ENCODE measurements at places on chromosomes 3 and 15.

- DNase-seq, result no peak
Measured at GRCh38 chr3:129616713-129617112, 10.2 kb upstream of the PLXND1 start.

GRCh38 chr3:181316482-181316881, 326.9 kb upstream of the DNAJC19 start:
- no peak for DNase-seq

DNA sequence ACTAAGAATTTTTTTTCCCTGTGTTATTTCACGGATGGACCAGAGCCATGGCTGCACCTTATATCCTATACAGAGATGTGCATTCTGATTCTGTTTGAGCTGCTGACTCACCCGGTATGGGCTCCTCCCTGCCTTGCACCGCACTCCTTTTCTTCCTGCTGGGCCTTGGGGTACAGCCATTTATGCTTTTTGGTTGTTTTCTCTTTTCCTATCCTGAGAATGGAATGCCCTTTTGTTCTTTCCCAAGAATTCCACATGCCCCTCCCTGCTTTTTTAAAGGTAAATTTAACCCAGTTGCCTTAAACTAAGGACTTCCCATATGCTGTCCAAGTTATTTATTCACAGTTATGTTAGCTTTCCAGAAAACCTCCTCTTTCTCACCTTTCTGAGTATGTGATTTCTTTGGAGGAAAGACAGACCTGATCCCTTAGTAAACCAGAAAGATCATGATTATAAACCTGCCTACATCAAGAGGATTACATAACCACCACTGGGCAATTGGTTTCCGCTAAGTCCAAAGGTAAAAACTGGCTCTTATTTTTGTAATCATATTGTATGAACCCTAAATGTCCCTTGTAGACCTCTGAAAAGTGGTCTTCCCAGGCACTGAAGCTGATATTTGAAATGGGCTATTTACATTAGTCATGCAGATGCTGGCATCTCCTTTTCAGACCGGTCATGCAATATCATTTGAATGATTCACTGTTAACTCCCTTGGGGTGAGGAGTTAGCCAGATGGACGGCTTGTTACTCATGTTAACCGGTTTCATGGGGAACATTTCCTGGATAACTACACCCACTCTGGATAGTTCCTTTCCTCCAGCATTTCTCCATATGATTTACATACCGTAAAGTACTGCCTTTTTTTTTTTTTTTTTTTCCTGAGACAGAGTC, 45.5 kb downstream of the TMOD3 start:
- no peak for DNase-seq

DNA sequence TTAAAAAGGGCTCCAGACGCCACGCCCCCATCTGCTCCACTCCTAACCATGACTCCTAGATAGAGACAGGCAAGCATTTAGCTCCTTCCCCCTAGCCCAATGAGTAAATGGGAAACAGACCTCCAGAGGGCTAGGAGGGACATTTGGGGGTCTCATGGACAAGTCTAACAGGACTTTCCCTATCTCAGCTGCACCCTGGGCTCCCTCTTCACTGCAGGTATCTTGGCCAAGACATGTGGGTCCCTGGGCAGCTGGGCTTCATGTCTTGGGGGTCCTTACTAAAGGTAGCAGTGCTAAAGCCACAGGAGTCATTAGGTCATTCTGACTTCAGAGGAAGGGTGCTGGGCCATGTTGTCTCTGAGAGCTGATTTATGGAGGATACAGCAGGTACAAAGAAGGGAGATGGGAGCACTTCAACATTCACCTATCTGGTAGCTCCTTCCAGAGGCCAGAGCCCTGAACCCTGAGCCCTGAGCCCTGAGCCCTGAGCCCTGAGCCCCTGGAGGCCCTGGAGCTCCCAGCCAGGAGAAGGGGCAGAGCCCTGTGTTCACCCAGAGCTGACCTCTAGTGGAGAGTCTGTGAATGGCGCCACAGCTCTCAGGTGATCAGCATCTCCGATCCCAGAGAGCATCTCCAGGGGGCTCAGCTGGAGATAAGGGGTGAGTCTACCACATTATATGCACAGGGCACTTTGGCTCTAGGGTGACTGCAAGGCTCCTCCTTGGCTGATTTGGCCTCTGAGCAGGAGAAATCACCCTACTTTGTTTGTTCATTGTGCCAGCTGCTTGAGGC, 40.1 kb upstream of the EPHB1 start:
- DNase-seq, result no peak

DNA sequence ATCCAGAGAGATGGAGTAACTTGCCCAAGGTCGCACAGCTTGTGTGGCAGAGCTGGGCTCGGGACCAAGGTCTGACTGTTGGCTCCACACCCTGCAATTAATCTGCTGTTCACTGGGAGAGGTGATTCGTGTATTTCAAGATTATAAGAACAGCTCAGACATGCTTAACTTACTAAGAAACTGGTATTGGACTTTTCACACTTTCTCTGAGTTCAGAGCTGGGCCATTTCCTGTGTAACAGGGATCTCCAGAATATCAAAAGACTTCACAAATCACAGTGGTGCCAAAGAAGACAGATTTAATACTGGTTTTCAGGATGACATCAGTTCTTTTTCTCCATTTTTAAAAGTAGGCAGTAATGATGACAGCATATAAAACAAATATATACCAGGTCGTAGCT, 156.8 kb upstream of the UBE2E1 start:
- no peak for DNase-seq

GRCh38 chr3:182909318-182910040, 70.9 kb downstream of the DCUN1D1 start:
- DNase-seq, result no peak

DNA sequence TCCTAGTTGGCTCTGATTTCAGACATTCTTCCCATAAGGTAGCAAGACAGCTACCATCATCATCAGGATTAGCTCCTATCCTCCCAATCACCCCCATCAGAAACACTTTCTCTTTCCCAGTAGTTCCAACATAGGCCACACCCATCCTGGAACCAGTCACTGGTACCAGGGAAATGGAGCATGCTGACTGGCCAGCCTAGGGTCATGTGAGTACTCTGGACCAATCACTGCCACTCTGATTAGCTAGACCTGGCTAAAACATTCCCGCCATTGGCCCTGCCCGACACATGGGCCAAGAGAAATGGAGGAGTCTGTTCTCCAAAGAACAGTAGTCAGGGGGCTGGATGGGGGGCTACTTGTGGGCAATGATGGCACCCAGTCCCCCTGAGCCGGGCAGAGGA, 12.4 kb downstream of the EFCC1 start:
- DNase-seq, result no peak

- DNase-seq, result no peak
Measured at GRCh38 chr3:175007306-175007705, 148.2 kb downstream of the NAALADL2 start.

- DNase-seq, result peak; percentile 20
Measured at GRCh38 chr3:14334936-14335335, 67.5 kb upstream of the SLC6A6 start.

GRCh38 chr3:100992231-100993012, 799 bp downstream of the ABI3BP start:
- peak; percentile 14 for DNase-seq

GRCh38 chr15:65260968-65261367, 25.7 kb downstream of the PARP16 start:
- no peak for DNase-seq

DNA sequence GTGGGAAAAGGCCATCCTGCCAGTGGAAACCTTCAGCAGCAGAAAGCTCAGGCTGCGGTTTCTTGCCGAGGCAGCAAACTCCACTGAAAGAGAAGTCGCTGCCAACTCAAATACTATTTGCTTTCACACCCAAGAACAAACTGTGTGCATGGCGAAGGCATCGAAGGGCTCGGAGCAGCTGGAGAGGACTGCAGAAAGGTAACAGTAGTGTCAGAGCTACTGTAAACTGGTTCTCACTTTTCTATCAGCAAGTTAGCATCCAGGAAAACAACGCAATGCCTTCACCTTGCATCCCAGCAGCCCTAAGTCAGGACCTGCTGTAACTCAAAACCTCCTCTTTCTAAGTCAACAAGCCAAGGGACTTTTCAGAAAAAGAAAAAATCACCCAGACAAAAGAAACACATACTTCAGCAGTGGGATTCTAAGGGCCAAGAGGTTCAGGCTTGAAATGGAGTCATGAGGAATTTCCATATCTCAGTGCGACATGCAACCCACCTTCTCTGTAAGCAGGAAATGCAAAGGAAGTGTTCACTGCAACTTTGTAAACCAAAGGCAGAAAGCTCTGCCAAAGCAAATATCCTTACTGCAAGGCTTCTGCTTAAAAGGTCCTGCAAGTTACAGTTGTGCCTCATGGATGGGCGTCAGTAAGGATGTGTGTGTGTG, 193.5 kb downstream of the FOXP1 start:
- peak; percentile 25 for DNase-seq

DNA sequence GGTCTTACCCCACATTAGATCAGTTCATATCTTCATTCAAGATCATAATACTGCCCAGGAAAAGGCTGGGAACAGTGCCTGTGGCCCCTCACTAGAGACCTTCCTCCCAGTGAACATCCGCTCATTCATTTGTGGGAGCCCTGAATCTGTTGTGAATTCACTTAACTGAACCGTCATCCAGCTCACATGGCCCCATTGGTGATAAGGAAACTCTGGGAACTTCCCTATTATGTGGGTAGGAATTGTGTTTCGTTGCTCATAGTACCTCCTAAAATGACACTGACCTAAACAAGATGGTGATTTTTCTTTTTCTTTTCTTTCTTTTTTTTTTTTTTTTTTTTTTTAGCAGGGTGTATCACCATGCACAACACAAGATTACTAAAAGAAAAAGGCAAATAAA, 6.8 kb upstream of the MESP2 start:
- no peak for DNase-seq
